ENCODE measurements at places on chromosomes 3 and 15. TPM values are rescaled to one million over a fixed set of nuclear protein-coding genes. Genes with fewer than 3 reads are reported as not detected.

DNA sequence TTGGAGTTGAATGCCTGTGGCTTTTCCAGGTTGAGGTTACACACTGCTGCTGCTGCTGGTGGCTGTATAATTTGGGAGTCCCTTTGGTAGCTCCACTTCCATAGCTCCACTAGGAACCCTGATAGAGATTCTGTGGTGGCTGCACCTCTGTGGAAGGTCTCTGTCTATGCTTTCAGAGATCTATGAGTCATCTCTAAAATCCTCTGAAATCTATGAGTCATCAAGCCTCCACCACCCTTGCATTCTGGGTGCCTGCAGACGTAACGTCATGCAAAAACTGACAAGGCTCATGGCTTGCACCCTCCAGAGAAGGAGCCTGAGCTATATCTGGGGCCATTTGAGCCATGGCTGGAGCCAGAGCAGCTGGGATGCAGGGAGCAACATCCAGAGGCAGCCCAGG is 1037.0 kb upstream of the CFAP20DC start:
- no peaks in the 10 kb centered on the region for H3K36me3 ChIP-seq
- H3K4me3 ChIP-seq: no peak overlapping the region
- H3K27me3 ChIP-seq: no peaks in the 10 kb centered on the region
- H3K4me1 ChIP-seq: no peaks in the 10 kb centered on the region
- no peak for DNase-seq

DNA sequence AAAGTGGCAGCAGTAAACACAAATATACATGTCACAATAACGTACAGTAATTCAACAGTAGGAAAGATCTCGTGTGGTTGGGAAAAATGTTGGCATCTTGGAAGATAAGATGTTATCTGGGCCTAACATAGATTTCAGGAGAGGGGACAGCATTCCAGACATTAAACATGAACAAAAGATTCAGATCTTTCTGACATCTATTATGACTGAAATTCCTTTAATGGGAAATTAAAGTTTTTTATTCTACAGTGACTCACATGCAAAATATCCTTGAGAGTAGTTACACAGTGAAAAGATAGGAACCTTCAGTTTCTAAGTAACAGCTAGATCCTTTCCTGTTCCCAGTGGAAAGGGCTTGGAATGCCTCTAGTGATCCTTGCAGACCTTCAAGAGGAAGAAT is 9.2 kb downstream of the NDUFB5 start:
- peaks cover 18% of the 10 kb centered on the region for H3K36me3 ChIP-seq
- DNase-seq: no peak
- no peak overlapping the region for H3K27ac ChIP-seq
- H3K27me3 ChIP-seq: no peaks in the 10 kb centered on the region

- H3K27ac ChIP-seq: no peak overlapping the region
- H3K4me1 ChIP-seq: no peaks in the 10 kb centered on the region
- peak overlapping the region; percentile 91 for H3K4me3 ChIP-seq
- H3K36me3 ChIP-seq: peaks cover 25% of the 10 kb centered on the region
These were observed 1.0 kb downstream of the TAMM41 start for GRCh38 chr3:11845651-11846050.

Gene KLHL6
- 3.0 TPM for total RNA-seq

DNA sequence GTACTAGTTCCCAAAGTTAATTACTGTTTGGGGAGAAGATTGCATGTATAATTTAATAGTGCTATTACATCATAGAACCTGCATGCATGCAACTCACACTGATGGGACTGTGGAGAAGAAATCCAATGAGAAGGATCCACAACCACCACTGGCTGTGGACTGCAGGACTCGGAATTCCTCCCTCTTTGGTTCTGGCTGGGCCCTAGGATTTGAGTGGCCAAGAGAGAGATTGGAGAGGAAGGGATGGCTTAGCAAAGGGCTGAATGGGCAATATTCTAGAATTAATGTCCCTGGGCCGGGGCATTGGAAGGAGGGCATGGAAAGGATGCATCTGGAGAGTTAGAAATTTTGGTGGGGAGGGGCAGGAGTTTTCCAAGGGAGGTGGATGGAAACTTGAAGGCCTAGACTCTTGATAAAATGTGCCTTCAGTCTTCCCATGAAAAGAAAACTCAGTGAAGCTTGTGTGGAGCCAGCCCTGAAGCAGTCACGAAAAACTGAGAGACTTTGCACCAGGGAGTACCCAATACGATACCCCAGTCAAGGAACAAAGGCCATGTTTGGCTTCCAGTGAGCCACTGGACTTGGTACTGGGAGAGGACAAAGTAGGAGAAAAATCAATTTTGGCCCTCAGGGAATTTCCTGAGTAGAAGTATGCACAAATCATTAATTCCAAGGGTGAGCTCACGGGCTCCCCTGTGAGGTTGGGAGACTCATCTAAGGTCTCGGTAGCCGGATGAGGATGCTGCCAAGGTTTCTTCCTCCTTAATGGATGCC is 31.4 kb upstream of the TPM1 start:
- no peak overlapping the region for H3K27ac ChIP-seq
- no peaks in the 10 kb centered on the region for H3K36me3 ChIP-seq
- no peaks in the 10 kb centered on the region for H3K4me1 ChIP-seq
- no peaks in the 10 kb centered on the region for H3K27me3 ChIP-seq
- no peak overlapping the region for H3K4me3 ChIP-seq

DNA sequence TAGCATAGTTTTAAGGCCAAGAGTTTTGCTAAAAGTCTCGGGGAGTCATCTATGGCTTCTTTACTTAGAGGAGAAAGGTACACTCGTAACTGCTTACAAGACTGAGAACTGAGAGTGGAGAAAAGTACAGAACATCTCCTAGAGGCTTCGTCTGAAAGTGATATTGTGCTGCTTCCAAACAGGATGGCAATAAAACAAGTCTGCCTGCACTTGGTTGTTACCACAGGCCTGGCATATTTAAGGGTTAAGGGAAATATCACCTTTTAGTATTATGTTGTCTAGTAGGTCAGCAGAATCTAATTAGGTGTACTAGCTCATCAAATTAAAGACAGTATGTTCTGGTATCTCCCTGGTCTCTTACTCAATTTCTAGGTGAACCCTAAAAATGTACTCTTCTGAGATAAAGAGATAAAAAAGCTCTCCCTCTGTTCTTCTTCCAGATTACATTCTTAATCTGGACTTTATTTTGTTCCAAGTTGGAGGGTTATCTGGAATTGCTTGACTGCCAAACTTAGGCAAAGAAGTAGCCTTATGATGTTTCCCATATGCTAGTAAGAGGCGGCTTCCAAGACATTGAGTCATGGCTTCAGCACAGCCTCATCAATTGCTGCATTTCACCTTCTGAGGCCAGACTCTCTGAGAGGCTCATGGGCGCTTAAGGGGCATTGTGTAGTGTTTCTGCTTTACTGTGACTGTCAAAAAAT is 181.3 kb downstream of the LSAMP start:
- H3K4me3 ChIP-seq: no peak overlapping the region
- no peaks in the 10 kb centered on the region for H3K27me3 ChIP-seq
- H3K4me1 ChIP-seq: no peaks in the 10 kb centered on the region
- H3K27ac ChIP-seq: no peak overlapping the region
- no peak for DNase-seq

DNA sequence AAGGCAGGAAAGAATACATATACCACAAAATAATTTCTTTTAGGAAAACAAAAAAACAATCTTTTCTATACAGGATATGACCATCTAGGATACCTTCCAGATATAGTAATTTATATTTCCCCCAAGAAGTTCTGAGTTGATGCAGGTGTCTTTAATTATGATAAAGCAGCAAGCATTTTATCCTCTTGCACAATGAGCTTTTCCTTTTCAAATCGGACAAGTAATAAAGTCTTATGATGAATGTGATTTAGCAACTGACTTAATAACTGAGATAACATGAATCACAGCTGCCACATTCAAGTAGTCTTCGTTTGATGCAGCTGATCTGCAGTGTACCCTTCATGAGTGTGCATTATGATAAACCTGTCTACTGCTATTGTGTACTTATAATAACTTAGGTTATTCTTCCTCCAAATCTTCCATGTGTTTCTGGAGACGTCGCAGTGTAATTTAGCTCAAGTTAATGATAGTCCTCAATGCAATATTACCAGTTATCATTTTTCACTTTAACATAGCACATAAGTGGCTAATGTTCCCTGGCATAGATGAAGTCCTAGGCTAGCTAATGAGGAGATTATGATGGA is 260.3 kb upstream of the MRPL3 start:
- peak; percentile 50 for DNase-seq
- no peak overlapping the region for H3K27ac ChIP-seq
- no peaks in the 10 kb centered on the region for H3K4me1 ChIP-seq
- no peaks in the 10 kb centered on the region for H3K27me3 ChIP-seq
- no peaks in the 10 kb centered on the region for H3K36me3 ChIP-seq
- H3K4me3 ChIP-seq: no peak overlapping the region

Gene SPATA12
- not detected for total RNA-seq

- H3K36me3 ChIP-seq: no peaks in the 10 kb centered on the region
- DNase-seq: no peak
- no peak overlapping the region for H3K4me3 ChIP-seq
- H3K27me3 ChIP-seq: peaks cover 3% of the 10 kb centered on the region
These were observed 15.5 kb upstream of the PPP1R2 start for GRCh38 chr3:195558602-195559001.

Gene SRGAP3
- 46.1 TPM for total RNA-seq

Gene CACNA2D3
- total RNA-seq: 34.5 TPM

Gene FAM107A
- total RNA-seq: 15.2 TPM

DNA sequence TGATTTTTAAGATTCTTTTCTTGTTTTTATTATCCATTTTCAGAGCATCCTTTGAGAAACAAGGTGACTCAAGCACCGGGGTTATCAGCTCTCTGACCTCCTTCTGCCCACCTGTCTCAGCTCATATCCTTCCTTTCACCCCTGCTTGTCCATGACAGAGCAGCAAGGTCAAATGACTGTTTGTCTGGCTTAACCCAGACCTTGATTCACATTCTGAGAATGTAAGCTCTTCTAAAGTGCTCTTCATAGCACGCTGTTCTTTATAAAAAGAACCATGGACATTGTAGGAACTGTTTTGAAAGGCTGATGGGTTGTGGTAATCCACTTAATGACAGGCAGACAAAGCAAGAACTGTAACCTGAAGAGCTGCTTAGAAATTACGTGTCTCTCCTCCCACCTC is 122.5 kb downstream of the CHST2 start:
- no peaks in the 10 kb centered on the region for H3K27me3 ChIP-seq
- no peak for DNase-seq
- no peak overlapping the region for H3K27ac ChIP-seq
- no peaks in the 10 kb centered on the region for H3K36me3 ChIP-seq
- H3K4me1 ChIP-seq: no peaks in the 10 kb centered on the region
